ENCODE measurements at places on chromosomes 13 and 19.

DNA sequence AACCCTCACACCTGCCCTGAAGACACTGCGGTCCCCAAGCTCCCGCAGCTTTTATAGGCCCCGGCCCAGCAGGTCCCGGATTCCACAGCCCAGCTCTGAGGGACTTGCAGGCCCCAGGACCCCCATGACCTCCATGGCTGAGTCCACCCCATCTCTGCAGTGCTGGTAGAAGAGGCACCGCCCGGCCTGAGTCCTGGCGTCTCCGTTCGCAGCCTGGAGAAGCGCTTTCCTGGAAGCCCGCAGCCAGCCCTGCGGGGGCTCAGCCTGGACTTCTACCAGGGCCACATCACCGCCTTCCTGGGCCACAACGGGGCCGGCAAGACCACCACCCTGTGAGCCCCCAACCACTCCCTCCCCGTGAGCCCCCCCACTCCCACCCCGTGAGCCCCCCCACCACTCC, 9.2 kb downstream of the ABCA7 start:
- DNase-seq = no peak

- peak; percentile 47 for DNase-seq
Observed at GRCh38 chr13:77345150-77345780, 18.4 kb upstream of the MYCBP2 start.

GRCh38 chr13:44331446-44331845, 42.2 kb upstream of the SERP2 start:
- DNase-seq = no peak

DNA sequence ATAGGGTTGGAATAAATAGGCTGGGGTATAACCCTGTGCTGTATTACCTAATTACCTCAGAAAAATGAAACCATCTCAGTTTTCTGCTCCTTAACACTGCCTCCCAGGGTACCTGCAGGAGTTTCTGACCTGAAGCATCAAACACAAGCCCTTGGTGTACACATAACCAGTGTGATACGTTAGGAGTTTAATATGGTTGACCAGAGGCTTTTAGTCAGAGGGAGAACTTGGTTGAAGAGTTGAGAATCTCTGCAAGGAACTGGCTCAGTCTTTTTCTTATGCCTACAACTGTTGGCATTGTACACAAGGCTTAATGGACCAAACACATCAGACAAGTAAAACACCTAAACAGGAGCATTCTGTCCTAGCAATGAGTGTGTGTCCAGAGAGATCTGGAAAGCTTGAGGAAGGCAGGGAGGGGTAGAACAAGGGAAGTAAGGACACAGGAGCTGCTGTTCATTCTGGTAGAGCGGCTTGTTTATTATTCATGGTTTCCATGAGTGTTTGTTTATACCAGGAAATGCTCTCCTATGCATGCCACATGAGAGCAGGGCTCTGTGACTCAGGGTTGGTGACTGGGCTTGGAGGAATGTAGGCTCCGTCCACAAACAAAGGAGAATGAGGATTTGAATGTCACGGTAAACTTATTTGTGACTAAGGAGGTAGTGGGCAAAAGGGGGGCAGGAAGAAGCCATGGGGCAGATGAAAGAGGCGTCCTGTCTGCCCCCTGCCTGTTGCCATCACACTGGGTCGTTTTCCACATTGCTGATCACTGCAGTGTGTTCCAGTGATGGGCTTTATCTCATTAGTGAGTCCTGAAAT, 11.9 kb upstream of the SPATA13 start:
- DNase-seq = no peak

- no peak for DNase-seq
Observed at GRCh38 chr13:67410645-67411044, 180.5 kb upstream of the PCDH9 start.

DNA sequence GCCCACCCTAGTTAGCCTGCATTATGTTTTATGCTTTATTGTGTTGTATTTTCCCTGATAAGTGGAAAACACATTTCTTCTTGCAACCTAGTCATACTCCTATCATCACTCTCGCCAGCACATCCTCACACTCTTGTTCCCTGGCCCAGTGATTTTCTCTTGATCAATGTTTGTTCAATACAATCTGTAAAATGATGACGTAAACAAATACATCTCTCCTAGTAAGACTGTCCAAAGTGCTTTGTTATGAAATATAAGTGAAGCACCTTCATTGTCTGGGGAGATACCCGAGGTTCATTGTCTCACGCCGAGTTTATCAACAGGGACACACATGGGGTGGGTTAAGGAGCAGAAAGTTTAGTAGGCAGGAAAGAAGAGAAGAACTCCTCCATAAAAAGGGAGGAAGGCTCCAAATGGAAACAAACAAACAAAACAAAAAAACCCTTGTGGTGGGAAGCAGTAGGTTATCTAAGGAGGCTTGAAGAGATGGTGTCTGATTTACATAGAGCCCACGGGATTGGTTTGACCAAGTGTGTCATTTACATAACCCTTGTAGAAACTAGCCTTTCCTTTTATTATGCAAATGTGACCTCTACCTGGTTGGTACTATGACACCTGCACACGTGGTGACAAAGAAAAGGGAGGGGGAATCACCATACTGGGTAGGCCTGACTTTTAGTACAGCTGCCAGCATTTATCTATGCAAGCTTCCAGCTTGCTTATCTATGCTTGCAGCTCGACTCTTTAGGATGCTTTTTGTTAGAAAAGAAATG, 1317.9 kb upstream of the SPRY2 start:
- DNase-seq = no peak

DNA sequence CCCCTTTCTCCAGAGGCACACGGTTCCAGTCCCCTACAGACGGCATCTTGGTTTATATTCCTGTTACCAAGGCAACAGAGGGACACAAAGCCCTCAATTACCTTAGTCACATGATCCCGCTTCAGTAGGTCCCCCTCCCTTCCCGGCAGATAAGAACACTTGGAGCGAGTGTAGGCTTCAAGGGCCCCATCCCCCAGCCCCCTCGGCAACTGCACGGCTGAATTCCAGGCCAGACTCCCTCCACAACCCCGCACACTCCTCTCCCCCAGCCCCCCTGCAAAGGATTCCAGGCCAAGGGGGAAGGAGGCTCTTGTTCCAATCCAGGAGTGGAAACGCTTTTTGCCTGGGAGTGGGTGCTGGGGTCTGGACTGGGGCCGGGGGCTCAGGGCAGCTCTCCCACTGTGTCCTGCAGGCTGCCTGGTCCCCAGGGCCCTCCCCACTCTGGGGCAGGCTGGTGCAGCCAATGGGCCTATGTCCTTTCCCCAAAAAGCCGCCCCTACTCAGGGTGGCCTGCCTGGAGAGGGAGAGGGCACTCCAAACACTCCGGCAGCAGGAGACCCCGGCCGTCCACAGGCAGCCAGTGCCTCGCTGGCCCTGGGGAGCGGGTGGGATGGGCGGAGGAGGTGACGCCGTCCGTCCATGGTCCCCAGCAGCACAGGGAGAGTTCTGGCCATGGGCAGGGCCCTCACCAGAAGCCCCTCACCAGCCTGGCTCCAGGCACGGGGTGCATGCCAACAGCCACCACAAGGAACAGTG, 62.6 kb downstream of the MLLT1 start:
- DNase-seq = no peak

- DNase-seq = no peak
Observed at GRCh38 chr13:75725736-75726135, 89.6 kb downstream of the LMO7 start.

DNA sequence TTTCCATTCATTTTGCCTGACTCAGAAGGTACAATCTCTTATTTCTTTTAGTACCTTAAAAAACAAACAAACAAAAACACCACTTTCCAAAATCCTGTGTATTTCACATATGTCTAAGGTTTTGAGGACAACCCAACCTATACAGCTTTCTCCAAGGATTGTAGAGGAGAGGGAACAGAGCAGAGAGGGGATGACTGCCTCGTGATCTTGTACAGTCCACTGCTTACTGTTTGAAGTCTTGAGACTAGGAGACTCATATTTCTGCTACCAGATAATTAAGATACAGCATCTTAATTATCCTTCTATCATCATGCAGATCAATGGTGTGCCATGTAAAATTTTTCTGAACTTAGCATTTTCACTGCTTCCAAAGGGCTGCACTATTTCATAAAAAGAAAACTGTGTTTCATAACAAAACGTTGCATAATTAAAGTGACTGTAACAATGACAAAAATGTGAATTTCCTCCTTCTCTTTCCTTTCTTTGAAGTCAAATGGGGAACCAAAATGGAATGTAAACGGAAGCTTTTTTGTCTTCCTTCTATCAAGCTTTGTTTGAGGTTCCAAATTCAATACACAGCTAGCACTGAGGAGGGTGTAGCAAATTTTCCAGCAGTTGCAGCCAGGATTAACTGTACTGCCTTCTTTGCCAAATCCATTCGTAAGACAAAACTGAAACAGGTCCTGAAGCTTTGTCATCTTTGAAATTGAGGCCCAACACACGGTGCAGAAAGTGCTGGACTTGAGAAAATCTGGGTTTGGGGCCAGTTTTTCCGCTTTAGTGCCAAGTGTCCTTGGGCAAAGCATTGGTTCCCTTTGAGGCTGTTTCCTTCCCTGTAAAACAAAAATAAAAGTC, 34.9 kb upstream of the RCBTB2 start:
- no peak for DNase-seq

GRCh38 chr19:47573071-47574026, at the start of gene ZNF541:
Gene ZNF541, minus strand, starts transcription at chr19:47573148. Its CDS starts 17,292 bp downstream, at chr19:47555856.
- peak; percentile 91 for DNase-seq

DNA sequence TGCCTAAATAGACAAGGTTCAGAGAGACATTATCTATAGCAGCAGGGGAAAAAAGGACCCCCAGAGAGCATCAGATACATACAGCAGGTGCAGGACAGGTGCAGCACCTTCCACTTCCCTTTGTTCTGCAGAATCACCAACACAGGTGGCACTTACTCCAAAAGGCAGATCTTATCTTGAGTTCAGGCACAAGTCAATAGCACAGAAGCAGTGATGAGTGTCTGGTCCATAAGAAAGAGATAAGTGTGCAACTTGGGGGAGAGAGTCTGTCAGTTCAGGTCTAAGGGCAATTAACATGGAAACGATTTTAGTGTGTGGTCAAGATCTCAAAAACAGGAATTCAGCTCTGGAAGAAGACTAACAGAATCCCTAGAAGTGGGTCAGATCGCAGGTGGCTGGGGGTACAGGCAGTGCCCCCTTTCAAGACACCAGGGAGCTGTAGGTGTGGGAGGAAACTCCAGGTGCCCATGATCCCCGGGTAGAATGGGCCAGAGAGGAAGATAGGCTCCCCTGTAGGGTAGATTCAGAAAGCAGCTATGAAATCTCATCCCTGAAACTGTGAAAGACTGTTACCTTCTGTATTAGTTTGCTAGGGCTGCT, 40.6 kb downstream of the TNFSF11 start:
- no peak for DNase-seq

DNA sequence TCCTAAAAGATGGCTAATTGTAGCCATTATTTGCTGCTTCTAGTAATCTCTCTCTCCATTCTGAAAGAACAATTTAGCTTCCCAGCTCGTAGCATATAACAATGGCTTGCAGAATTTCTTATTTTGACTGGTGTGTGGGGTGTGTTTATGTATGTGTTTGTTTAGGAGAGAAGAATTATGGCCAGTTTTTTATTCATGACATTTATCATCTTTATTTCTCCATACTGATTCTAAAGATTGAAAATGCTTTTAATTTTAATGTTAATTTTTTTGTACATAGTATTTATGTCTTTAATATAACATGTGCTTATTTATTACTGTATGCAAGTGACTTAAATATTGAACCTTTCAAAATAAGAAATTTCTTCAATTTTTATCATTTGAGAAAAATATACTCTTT, 115.8 kb upstream of the TMTC4 start:
- no peak for DNase-seq

GRCh38 chr13:41495044-41495443, 37.7 kb downstream of the RGCC start:
- DNase-seq = no peak

DNA sequence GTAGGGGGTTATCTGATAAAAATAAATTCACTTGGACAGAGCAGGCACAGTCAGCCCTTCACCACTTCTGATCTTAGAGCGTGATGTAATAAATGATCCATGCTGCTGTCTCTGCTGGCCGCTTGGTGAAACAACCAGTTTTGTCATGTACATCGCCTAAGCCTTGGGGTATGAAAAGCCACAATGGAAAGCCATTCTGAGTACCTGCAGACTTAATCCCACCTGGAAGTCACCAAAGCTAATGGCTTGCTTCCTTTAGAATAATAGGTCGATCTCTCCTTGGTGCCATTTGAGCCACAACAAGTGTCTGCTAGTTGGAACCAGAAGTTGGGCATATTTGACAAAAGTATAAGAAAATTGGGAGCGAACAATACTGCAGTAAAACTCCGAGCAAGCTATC, 1649.7 kb upstream of the SPRY2 start:
- no peak for DNase-seq

DNA sequence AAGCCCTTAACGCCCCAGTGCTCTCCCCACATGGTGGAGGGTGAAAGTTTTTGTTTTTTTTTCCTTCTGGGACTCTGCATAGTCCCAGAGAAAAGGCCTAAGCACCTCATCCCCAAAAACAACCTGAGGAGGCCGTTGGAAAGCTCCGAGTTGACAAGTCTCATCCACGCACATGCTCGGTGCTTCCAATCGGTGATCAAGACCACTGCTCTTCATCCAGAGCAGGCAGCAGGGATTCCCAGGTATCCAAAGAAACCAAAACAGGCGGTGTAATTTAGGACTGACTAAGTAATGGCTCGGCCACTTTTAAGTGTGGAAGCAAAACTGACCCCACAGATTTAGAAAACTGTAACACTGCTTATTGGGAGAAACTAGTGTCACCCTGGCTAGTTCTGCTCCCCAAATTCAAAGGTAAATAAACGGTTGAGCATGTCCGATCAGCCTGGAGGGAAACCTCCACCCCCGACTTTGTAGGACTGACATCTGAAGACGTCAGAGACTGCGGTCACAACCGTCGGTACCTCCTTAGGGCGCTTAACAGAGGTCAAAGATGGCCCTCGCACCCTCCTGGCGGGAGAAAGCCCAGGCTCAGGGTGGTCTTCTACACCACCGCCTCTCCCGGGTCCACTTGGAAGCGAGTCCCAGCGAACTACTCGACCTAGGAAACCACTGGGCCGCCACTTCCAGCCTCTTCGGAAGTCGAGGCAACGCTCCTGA, 997 bp upstream of the ZNF446 start:
- DNase-seq = no peak

- DNase-seq = no peak
Observed at GRCh38 chr13:45781553-45782326, 69.8 kb downstream of the SIAH3 start.

GRCh38 chr19:53597023-53597422, 34.8 kb upstream of the DPRX start:
- no peak for DNase-seq

DNA sequence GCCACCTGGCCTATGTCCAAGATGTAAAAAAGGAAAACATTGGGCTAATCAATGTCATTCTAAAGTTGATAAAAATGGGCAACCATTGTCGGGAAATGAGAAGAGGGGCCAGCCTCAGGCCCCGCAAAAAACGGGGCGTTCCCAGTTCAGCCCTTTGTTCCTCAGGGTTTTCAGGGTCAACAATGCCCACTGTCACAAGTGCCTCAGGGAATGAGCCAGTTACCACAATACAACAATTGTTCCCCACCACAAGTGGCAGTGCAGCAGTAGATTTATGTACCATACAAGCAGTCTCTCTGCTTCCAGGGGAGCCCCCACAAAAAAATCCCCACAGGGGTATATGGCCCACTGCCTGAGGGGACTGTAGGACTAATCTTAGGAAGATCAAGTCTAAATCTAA, 112.5 kb downstream of the ZNF486 start:
- no peak for DNase-seq

GRCh38 chr19:10316229-10317044, 622 bp upstream of the FDX2 start:
- DNase-seq = no peak
